ENCODE measurements at places on chromosomes 4 and X.

GRCh38 chrX:1222531-1223241 is 10.2 kb upstream of the CRLF2 start:
- no peak for DNase-seq

DNA sequence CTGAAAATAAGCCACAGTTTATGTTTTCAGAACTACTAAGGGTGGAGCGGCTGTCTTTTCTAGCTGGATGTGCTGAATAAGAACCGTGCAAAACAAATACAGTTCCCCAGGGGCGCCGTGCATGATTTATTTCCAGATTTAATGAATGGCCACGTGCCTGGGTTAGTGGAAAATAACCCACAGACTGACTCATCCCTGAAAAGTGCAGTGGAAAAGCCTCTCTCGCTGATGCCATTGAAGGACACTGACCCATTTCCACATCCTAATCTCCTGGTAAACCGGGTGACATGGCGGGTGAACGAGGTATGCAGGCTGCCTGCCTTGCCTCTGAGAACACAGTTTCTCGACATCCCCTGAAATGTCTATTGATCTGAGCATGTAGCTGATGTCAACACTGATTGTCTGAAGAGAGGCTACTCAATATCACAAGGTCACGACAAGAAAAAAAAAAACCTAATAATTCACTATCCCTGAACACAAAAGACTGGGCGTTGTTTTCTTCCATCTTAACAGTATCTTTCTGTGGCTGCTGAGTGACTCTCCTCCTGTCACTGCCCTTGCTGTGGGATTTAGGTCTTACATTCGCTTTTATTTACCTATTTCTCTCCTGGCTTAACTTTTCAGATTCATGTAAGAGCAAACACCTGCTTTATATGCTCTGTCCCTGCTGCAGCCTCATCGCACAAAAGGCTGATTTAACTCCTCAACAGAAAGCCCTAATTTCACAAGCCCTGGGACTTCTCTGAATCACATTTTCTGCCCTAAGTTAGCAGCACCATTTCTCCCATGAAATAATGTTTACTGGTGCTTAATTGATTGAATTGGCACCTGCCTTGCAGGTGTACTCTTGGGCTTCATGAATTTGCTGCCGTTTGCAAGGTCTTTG is 76.9 kb upstream of the SCOC start:
- no peak for DNase-seq

DNA sequence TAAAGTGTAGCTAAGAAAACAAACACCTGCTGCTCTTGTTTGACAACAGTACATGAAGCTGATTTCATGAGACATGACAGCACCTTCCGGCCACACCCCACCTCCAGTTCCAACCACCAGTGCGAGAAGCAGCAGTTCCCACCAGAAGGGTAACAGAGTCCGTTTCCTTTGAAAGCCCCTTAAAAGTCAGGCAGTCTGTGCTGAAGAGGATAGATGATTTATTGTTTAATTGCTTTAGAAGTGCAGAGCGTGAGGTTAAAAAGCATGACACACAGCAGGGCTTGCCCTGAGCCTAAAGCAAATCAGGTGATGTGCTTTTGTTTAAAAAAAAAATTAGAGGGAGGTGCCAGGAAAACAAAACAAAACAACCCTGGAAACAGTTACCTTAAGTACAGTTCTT is 82.6 kb downstream of the HADH start:
- peak; percentile 37 for DNase-seq

DNA sequence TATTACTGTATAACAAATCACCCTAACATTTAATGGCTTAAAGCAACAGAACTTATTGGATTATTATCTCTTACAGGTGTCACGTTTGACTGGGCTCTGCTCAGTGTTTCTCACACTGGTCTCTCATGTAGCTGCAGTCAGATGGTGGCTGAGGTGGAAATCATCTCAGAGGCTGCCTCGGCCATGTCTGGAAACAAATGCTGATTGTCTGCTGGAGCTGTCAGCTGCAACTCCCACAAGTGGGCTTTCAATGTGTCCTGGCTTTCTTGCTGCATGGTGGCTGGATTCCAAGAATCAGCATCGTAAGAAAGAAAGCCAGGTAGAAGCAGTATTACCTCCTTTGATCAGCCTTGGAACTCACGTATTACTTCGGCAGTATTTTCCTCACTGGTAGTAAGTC is 277.6 kb downstream of the SPANXN1 start:
- no peak for DNase-seq

DNA sequence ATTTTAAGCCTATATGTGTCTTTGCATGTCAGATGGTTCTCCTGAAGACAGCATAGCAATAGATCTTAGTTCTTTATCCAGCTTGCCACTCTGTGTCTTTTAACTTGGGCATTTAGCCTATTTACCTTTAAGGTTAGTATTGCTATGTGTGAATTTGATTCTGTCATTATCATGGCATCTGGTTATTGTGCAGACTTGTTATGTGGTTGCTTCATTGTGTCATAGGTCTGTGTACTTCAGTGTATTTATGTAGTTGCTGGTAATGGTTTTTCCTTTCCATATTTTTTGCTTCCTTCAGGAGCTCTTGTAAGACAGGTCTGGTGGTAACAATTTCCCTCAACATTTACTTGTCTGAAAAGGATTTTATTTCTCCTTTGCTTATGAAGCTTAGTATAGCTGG is 1443.5 kb downstream of the FAM133A start:
- no peak for DNase-seq

DNA sequence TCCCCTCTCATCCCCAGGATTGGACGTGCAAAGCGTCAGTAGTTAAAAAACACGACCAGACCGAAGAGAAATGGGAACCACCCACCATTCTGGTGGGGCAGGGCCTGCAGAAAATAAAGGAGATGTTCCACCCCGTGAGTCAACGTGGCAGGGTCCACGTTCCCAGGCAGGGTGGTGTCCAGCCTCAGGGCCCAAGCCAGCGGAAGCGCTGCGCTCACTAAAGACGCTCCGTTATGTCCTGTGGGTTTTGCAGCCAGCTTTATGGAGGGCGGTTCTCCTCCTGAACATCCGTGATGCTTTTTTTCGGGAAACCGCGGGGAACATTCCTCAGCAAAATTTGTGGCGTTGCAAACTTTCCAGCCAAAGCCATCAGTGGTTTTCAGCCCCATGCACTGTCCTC is 93.4 kb upstream of the SHOX start:
- DNase-seq = no peak

DNA sequence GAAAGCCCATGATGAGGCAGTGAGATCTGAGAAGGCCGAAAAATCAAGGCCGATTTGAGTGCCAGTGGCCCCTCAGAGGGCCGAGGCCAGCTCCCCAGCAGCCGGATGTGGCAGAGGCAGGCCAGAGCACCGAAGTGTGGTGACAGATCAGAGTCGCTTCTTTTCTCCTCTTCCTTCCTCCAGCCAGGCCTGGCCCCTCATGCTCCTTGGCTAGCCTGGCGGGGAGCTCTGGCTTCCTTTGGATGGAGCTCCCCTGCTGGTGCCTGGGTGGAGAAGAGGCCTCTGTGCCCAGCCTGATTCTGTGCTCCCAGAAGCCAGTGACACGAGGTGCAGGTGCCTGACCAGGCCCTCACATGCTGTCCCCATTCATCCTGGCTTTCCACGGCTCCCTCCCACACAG is 127.2 kb upstream of the PABPC4L start:
- DNase-seq = no peak

DNA sequence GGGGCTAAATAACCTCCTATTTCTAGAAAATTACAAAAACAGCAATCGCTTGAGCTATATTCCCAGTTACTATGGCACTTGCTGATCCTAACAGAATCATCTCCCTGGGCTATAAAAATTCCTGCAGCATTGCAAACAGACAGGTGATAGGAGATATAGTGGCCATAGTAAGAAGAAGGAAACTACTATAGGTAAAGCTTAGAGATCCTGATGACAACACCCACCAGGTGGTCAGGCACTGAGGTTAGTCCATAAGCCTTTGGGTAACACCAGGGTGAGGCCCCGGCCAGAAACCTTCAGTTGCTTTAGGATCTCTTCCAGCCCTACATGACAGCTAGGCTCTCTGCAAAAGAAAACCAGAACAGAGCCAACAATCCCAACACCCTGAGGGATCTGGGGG is 197.9 kb upstream of the PPP1R2C start:
- DNase-seq = no peak

- no peak for DNase-seq
Observed at GRCh38 chr4:87521757-87522374, 7.3 kb downstream of the SPARCL1 start.

- DNase-seq = no peak
Observed at GRCh38 chr4:2248044-2248780, 6.3 kb upstream of the HAUS3 start.

GRCh38 chr4:113919611-113920010 is 59.8 kb downstream of the ARSJ start:
- DNase-seq = no peak

GRCh38 chr4:150167054-150167453 is 88.8 kb downstream of the DCLK2 start:
- no peak for DNase-seq

DNA sequence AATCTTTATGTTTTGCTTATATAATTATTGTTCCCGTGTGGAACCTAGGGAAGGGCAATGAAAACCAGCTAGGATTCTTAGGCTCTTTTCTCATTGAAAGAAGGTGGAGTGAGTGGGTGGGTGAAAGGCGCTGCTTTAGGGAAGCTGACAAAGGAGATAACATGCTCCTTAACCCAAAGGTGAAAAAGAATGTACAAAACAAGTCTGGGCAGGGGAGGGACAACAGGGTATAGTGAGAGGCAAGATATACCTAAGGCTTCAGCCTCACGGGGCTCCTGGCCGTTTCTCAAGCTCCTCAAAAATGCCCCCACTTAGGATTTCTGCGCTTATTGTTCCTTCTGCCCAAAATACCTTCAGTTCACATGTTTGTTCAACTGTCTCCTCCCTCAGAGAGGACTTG is 1.8 kb downstream of the SH2D1A start:
- DNase-seq = no peak

- peak; percentile 10 for DNase-seq
Observed at GRCh38 chrX:151359931-151360871, 36.8 kb upstream of the VMA21 start.

GRCh38 chr4:172573899-172574298 is 594.7 kb upstream of the GALNT7 start:
- DNase-seq = no peak
